CD14-positive monocyte (primary cell): ENCODE measurements at places on chromosomes 1 and 21.

DNA sequence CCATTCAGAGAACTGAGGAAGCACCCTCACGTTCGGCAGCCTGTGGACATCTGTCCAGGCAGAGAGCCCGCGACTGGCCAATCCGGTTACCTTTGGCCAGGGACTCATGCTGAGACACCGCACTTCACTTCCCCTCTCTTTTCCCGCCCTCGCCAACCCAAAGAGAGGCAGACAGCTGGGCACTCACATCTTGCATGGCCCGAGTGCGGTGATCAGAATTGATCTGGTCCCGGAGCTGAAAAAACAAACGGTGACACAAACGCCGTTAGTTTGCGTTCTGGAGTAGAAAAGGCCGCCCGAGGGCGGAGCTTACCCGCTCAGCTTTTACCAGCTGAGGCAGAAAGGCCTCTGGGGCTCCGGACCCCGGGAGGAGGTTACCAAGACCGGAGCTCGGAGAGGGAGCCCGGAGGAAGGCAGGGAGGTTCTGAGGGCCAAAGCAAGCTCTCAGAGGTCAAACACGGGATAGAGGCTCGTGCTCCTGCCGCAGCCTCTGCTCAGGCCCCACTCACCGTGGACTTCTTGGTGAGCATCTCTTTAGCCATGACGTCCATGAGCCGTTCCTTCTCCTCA, 376 bp downstream of the SF3A3 start:
- peak; percentile 85 for DNase-seq

DNA sequence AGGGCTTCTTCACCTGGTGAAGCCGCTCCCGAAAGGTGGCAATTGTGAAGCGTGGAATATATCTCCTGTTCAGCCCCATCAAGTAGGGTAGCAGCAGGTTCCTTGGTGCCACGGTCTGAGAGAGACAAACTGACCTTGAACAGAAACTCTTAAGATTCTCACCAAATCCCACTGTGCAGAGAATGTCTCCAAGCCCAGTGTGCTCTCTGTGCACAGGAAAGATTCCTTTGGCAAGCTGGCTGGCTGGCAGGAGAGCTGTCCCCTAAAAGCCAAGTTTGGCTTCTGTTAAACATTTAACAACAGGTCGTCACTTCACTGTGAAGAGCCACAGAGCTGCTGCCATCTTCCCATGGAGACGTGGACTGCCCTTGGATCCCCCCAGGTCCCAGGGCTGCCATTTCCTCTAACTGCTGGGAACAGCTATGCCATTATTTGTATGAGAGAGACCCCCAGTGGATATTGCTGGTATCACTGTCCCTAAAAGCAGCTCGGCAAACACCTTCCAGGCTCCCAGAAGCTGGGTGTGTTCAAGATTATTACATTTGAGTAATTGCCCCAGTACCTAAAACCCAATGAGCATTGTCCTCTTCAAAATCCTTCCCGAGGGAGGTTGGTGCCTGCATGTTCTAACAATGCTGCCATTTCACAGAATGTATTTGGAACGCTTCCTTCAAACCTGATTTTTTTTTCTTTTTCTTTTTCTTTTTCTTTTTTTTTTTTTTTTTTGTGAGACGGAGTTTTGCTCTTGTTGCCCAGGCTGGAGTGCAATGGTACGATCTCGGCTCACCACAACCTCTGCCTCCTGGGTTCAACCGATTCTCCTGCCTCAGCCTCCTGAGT, 71.8 kb downstream of the CD58 start:
- DNase-seq = peak; percentile 79

DNA sequence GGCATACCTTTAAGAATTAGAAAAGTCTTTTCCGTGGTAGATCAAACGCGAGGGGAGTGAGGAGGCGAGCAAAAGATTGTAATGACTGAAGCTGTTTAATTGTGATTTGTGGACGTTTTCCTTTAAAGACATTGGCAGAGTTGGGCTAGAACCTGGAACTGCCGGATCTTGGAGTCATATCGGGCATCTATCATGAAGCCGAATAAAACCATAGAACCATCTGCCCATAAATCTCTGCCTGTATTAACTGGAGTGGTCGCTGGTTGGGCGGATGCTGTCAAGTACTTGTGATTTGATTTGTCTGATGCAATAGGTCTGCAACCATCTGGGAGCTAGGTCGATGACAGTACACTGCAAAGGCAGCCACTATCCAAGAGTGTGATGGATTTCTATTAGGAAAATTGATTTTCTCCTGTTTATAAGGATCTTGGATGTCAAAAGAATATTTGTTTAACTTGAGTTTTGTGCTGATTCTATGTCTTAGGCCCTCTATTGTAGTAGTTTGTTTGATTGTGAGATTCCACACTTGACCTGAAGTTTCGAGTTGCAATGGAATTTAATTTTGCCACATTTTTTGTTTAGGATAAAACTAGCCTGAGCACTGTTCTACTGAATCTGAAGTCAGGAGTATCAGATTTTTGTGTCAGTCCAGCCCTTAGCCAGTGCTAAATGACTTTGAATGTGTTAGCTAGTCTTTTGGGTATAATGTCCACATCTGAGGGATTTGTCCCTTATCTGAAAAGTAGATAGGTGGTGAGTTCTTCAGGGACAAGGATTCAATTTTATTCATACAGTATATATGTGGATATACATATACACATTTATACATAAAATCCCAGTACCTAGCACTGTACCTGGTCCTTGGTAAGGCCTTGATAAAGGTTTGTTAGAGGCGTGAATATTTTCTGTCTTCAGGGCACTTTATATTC, 1.2 kb downstream of the SARS1 start:
- peak; percentile 17 for DNase-seq

GRCh38 chr1:79945391-79945790, 938.9 kb upstream of the ADGRL4 start:
- no peak for DNase-seq

GRCh38 chr1:230251644-230252191, 174.4 kb downstream of the PGBD5 start:
- no peak for DNase-seq

DNA sequence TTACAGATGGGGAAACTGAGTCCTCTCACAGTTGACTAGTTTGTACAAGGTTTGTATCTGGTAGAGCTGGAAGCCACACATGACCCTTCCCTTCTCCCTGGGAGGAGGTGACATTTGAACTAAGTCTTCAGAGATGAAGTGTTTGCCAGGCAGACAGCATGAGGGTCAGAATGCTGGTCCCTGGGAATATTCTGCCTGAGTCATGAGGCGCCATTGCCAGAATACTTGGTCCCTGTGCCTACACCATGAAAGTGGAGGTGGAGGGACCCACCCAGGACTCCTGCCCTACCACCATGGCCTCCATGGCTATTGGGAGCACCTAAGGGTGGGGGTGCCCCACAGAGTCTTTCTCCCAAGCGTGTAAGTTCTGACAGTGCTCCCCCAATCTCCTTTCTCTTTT, 7.0 kb downstream of the RPS6KA1 start:
- DNase-seq = no peak

DNA sequence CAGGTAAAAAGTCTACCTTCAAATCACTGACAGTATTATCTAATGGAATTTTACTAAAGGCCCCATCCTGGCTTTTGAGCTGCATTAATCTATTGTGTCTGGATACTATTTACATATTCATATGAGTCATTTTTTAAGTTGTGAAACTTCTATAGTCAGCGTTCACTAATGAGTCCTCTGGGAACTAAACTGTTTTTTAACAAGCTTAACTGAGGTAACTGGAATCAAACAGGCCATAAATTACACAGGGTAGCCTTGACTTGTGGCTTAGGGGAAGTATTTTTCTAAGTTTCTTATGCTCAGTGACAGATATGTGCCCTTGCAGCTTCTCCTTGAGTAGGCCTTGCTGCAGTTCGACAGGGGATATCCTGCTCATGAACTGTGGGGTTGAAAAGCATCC, 68.8 kb downstream of the JMJD4 start:
- no peak for DNase-seq
